ENCODE measurements at places on chromosomes 4 and X. TPM values are rescaled to one million over a fixed set of nuclear protein-coding genes. Genes with fewer than 3 reads are reported as not detected.

Gene ADAM29
- total RNA-seq = not detected

Gene DCUN1D4
- total RNA-seq = 58.6 TPM

Gene JCHAIN
- total RNA-seq = 2.2 TPM

GRCh38 chr4:113209652-113210320 lies 160.3 kb downstream of the ANK2 start:
- DNase-seq = no peak

GRCh38 chrX:44265559-44265958 lies 77.9 kb downstream of the EFHC2 start:
- no peak for DNase-seq

DNA sequence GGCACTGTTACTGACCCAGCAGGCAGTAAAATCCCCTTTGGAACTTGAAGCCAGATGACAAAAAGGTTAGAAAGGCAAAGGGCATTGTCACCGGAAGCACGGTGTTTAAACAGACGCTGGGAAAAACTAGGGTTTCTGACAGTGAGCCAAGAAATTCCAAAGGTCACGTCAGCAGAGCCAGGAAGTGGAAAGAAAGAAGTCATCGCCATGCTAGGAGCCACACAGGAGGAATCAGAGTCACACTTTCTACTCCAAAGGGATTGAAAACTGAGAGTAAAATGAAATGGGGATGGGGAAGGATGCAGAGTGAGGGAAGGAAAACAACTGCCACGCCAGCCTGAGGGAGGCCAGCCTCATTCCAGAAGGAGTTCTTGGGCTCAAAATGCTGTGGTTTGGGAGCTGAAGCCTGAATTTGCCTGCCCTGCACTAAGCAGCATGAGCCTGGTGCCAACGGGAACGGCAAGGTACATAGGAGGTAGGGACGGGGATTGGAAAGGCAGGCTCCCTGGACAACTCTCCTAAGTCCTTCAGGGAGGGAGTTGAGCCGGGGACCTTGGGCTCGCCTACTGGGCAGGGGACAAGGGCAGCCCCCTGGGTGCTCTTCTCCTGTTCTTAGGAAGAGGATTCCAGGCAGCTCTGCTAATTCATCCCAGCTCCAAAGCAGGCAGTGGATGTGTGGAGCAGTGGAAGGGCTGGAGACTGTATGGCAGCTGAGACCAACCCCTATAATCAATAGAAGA lies 66.8 kb downstream of the SOWAHB start:
- DNase-seq = peak; percentile 38

DNA sequence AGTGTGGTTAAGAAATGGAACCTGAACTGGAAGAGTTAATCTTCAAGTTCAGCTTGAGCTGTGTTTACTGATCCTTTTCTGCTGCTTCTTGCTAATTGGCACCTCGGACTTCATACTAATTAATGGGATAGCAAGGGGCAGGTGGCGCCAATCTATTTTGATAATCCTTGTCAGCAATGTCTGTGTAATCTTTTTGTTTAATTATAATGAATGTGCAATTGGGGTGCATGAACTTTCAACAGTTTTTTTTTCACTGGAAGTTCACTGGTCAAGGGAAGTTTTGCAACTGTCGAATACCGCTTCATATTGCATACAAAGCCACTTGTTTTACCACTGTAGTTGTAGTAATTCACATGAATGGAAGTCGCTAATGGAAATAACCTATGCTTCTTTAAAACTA lies 261.0 kb downstream of the BMPR1B start:
- no peak for DNase-seq

DNA sequence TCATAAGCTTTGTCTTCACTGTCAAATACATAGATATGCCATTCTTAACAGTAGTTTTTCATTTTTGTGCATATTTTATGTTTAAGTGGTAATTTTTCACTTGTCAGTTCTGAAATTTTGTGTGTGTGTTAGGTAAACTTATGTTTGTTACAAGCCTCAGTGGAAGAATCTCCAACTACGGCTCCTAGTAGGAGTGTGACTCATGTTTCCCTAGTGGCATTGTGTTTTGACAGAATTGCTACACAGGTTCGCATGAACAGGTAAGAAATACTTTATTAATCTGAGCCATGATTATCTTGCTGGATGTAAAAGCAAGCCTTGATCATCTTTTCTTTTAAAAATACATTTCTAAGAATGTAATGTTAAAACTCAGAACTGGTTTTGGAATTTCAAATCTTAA lies 94.4 kb downstream of the BLTP1 start:
- no peak for DNase-seq

DNA sequence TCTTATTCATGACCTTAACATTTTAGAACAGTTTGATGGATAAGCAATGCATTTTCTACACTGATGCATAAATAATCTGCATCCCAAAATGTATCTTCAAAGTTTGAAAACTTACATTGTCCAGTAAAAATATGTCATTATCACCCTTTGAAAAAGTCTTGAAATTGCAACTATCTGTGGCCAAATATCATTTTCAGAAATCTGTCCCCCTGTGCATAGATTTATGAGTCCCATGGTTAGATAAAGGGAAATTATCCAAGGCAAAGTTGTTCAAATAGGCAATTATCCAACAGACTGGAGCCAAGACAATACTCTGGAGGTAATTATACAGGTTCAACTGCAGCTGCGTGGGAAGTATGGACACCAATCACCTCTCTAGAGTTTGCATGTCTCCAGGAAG lies 182.5 kb upstream of the INTU start:
- DNase-seq = no peak

DNA sequence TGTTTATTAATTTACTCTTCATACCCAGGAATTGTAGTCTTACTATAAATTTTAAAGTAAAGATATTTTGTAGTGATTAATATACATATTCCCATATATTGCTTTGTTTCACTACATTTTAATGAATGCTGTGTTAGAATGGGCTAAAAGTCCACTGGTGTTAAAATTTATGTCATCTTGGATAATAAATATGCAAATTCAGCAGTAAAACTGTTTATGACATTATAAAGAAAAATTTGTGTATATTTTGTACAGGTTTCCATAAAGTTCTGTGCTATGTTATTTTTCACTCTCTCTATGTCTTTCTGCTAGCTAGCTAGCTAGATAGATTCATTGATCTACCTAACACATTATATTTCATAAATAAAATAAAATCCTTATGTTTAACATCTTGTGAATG lies 1071.2 kb downstream of the FAT4 start:
- DNase-seq = no peak

DNA sequence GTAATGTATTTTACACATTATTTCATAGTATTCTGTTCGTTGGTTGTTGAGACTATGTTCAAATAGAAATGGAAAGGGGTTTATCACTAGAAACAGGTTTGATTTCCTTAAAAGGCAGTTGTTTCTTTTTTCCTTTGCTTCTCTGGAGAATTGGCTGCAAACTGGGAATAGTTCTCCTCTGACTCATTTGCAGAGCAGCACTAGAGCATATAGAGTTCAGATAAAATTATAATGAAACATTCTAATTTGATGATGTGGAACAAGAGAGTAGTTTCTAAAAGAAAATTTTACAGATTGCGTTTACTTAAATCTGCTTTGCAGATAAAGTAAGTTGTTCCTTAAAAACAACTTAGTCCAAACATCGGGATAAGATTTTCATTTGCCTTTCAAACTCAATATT lies 29.7 kb downstream of the SYNPO2 start:
- peak; percentile 11 for DNase-seq

- no peak for DNase-seq
These were observed 343.1 kb upstream of the NOCT start for GRCh38 chr4:138672393-138672976.

DNA sequence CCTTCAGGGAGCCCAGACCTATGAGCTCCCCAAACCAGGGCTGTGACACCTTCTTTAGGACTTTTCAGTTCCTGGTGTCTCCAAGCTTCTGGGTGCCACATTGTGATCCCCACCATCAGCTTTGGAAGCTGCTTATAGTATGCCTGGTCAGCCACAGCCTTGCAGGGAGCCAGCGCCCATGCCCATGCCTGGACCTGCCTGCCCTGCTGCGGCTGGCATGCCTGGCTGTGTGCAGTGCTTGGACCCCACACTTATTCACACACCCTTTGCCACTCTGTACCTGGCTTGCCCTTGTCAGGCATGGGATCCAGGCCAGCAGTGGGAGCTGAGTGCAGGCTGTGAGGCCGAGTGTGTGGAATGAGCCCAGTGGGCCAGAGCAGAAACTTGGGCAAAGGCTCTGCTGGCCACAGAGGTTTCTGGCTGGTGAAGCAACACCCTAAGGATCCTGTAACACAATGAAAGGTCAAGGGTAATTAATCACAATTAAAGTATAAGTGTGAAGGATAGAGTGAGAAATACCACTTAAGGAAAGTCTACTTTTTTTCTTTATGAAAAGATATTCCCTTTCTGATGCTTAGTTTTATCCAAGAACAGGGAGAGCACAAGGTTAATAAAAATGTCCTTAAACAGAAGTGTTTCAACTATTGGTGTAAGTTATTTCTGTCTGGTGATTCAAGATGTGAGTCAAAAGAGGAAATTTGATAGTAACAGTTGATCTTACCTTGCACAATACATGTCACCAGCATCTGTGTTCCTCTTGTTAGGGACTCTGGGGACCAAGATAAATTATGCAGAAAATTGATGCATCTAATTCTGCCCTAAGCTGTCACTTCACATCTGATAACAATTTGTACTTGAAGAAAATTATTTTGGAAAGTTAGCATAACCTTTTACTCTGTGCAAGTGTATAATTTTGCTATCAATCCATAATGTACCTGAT lies 161.8 kb downstream of the FAM47A start:
- no peak for DNase-seq

GRCh38 chr4:23324021-23324690 lies 565.7 kb downstream of the PPARGC1A start:
- DNase-seq = no peak

GRCh38 chr4:188341428-188341827 lies 202.2 kb downstream of the TRIML1 start:
- no peak for DNase-seq

DNA sequence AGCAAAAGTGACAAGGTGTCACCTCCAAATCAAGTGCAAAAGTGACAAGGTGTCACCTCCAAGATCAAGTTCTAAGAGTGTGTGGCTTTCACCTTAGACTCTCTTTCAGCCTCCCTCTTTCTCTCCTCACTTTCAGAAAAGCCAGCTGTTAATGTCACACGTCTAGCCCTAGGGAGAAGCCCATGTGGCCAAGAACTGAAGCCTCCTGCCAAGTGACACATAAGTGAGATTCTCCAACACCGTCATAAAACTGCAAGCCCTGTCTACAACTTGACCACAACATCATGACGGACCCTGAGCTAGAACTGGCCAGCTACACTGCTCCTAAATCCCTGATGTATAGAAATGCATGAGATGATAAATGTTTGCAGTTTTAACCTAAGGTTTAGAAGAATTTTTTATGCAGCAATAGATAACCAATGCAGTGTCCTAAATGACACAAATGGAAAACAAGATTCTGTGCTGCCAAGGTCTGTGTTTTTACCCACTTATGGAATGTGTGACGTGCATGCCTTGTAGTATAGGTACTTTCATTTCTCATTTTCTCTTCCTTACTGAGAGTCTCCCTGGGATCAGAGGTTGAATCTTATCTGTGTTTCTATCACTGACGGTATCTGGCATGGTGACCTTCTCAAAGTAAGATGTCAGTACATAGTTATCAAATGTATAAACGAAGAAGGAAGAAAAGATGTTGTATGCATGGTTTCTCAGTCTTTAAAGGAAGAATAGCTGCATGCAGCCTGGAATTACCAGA lies 25.0 kb downstream of the NLGN4X start:
- DNase-seq = no peak

- no peak for DNase-seq
These were observed 261.1 kb downstream of the CAMK2D start for GRCh38 chr4:113500424-113500823.
